ENCODE measurements at places on chromosomes 2 and 18. TPM values are rescaled to one million over a fixed set of nuclear protein-coding genes. Genes with fewer than 3 reads are reported as not detected.

GRCh38 chr2:85385746-85386145 lies 24.4 kb downstream of the CAPG start:
- no peak for DNase-seq

GRCh38 chr18:43590182-43590903 lies 313.1 kb upstream of the SYT4 start:
- DNase-seq, result peak; percentile 51

DNA sequence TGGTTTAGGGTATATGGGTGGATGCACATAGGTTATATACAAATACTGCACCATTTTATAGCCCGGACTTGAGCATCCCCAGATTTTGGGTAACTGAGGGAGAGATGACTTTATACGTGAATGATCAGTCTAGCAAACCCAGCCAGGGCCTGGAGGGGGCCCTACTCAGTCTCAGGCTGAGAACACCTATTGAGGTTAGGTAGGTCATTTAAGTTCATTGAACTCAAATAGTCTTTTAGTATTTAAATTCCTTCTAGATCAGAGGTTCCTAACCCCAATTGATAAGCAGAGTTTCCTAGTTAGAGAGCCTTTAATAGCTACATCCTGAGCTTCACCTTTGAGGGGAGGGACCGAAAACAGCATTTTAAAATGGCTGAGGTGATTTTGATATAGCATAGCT lies 487.0 kb downstream of the DCC start:
- no peak for DNase-seq

DNA sequence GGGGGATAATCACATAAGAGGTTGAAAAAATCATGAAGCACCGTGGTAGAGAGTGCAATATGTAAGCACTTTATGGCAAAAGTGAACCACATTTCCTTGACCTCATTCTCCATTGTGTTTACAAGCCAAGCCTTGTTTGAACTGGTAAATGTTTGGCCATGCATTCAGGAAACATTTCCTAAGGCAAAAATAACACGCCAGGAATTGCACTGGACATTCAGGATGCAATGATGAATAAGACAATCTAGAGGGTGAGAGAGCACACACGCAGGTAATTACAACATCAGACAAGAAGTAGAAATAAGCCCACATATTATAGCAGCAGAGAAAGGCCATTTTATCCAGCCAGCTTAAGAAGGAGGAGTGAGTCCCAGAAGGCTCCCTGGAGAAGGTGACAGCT lies 218.0 kb upstream of the OSR1 start:
- peak; percentile 90 for DNase-seq

DNA sequence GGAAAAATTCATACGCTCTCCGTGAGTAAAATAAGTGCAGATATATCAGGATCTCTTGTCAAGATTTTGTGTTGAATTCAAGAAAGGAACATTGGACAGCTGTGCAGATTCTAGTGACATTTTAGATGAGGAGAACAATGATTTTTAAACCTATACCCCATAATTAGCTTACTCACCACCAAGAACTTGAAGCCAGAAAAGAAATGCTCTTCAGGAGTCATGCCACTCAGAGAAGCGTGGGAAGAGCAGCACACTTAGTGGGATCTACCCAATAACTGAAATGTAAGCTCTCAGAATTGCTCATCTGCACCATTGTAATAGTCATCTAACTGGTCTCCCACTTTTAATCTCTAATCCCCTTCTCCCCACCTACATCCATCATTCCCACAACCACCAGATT lies 9.2 kb upstream of the ERMN start:
- no peak for DNase-seq

GRCh38 chr2:168495524-168495923 lies 39.5 kb downstream of the CERS6 start:
- DNase-seq, result no peak

GRCh38 chr2:23294238-23294637 lies 90.7 kb upstream of the KLHL29 start:
- no peak for DNase-seq

DNA sequence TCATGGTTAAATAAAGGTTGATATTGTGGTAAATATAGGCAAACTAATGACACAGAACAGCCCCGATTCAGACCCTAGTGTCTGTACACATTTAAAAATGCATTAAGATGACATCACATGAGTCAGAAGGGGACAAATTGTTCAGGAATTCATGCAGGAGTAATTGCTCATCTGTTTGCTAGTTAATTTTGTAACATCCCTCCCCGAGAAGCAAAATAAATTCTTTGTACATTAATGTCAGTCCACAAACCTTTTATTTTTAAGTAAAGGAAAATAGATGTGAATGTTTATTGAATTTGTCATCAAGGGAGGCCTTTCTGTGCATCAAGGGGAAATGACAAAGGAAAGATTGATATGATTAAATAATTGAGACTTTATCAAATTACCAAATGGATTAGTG lies 69.9 kb downstream of the SH3BP4 start:
- peak; percentile 64 for DNase-seq

GRCh38 chr2:3487432-3487831 lies 31.9 kb downstream of the ADI1 start:
- DNase-seq, result no peak

DNA sequence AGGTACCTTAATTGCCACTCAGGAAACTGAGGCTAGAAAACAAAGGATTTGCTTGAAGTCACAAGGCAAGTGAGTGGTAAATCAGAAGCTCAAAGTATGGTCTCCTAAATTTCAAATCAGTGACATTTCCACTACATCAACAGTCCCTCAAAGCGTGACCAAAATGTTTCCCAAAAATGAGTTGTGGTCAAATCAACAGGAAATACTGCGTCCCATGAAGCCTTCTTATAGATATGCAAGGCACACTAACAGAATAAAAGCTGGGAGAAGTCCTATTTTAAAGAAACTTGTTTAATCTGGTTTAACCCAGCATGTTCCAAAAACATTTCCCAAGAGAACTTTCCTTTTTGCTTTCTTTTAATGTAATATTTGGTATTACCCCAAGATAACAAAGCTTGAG lies 249.4 kb downstream of the EXOC6B start:
- DNase-seq, result no peak

GRCh38 chr2:229032608-229033234 lies 238.4 kb downstream of the PID1 start:
- DNase-seq, result no peak

GRCh38 chr2:73984203-73984921 lies at the start of gene TET3:
TET3 (plus strand) TSS chr2:73984910; CDS start chr2:73986404, 1,494 bp downstream.
- DNase-seq, result peak; percentile 43

DNA sequence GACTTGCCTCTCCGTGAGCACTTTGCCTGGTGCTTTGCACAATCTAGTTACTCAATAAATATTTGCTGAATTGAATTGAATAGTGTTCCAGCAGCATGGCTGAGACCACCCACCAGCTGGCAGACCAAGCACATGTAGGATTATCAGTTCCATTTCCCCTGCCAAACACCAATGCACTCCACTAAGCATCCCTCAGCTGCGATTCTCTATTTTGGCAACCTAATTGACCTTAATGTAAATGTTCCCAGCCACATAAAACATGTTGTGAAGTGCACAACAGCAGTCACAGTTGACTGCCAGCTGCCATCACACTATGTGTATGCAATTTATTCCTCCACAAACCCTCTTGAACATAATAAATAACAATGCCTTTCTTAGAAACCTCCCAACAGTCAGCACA lies 1879.4 kb upstream of the PIK3C3 start:
- DNase-seq, result no peak

DNA sequence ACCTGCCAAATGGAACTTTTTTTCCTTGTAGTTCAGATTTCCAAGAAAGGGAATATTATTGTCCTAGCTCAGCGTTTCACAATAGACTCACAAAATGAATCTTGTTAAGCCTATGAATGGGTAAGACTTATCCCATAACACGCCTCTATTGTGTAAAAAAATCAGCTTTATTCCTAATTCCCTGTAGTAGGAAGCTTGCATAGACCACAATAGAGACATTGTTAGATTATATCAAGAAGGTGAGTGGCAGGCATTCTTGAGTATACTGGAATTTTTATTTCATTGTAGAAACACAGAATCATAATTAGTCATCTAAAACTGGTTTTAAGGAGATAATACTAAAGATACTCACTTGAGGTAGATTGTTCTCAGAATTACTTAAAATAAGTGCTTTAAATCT lies 46.5 kb upstream of the SLC30A6 start:
- no peak for DNase-seq

- peak; percentile 63 for DNase-seq
Observed at GRCh38 chr2:134736167-134736880, 17.5 kb upstream of the TMEM163 start.

DNA sequence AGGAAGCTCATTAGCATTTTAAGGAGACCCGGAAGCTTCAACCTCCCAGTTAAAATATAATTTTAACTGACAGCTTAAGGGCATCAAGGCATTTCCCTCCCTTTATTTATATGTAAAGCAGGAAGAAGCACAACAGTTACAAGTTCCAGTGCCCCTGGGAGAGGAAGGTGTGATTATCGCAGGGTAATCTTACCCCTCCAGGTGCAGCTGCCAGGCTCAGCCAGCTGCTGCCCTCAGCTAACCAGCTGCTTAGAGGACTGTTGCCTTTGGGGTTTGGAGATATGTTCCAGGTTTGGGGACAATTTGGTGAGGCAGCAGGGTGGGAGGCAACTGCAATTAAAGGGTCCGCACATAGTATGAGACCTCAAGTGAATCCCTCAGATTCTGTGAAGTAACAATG lies 55.3 kb upstream of the SETBP1 start:
- DNase-seq, result no peak

GRCh38 chr18:1593091-1593490 lies 688.4 kb downstream of the ADCYAP1 start:
- peak; percentile 65 for DNase-seq

DNA sequence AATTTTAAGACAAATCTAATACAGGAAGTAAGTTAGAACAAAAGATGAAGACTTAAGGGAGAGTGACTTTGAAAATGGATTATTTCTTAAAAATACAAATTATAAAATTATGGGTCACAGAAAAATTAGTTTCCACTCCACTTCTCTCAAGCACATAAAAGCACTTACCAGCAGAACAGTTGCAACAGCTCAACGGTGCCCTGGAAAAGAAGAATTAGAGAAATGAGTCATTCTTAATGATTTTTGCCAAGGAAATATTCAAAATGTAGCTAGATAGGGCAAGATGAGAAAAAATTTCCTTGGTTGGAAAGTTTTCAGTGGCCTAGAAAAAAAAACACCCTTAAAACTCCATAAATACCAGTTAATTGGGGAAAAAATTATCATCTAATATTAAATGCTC lies 2185.6 kb upstream of the CELF4 start:
- DNase-seq, result no peak

GRCh38 chr2:226159875-226160479 lies 639.6 kb downstream of the IRS1 start:
- no peak for DNase-seq

DNA sequence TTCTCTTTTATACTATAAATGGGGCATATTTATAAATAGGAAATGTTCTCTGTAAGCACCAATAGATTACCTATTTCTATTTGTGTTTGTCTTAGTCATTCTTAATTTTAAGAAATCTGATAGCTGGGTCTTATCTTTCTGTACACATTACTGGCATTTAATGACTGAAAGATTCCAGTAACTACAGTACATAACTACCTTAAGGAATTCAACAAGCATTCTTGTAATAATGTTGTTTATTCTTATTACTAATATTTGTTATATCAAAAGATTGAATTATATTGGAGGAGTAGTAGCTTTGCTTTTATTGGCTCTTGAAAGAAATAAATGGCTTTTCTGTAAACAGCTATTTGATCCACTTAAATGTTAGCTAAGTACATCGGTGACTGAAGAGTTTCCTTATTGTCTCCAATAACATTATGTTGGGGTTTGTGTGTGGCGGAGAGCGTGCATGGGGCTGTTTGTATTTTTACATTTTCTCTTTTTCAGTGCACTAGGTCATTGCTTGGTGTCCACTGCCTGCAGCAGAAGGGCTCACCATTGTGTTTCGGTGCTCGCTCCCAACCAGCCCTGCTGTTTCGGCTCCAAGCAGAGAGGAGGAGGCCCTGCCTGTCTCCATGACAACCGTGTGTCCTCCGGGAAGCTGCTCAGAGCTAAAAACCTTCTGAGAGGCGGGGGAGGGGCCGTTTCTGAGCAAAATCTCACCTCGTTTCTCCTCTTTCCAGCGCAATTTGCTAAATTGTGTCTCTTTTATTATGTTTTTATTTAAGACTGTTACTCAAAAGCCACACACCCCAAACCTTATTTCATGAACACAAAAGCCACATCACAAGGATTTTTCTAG lies 112.5 kb upstream of the SLC38A11 start:
- no peak for DNase-seq

- no peak for DNase-seq
Observed at GRCh38 chr2:240375024-240375645, 60.3 kb upstream of the GPC1 start.

DNA sequence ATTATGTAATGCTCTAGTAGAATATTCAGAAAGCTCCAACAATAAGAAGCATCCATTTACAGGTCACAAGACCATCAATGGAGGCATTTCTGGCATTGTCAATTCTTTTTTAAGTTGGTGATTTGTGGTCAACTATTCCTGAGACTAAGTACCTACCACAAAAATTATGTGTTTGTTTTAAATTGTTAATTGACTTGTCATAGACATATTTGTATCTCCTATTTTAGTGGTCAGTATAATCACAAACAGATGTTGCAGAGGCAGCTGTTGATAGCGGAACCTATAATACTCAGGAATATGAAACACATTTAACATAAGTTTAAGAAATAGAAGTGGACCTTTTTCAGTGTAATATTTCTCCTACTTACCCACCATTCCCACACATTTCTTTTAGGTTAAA lies 430.1 kb downstream of the CCDC85A start:
- no peak for DNase-seq

- no peak for DNase-seq
Observed at GRCh38 chr2:66346231-66346664, 88.7 kb upstream of the MEIS1 start.

- no peak for DNase-seq
Observed at GRCh38 chr2:120748310-120748709, 12.6 kb downstream of the GLI2 start.

DNA sequence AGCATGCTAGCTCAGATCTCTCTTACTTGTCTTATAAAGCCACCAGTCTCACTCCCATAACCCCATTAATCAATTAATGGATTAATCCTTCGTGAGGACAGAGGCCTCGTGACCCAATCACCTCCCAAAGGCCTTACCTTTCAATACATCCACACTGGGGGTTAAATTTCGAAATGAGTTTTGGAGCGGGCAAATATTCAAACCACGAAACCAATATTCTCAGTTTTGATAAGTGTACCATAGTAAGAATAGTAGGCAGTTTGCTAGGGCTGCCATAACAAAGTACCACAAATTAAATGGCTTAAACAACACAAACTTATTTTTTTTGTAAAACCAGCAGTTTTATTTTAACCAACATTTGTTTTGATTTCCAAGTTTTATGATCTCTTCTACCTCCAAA lies 15.2 kb downstream of the HIBCH start:
- no peak for DNase-seq

- no peak for DNase-seq
Observed at GRCh38 chr2:102096103-102096502, 46.4 kb upstream of the IL1R1 start.

CYBRD1 gene
- total RNA-seq, result 8.9 TPM

TOGARAM2 gene
- total RNA-seq, result 0.16 TPM

GALNT5 gene
- not detected for total RNA-seq

IL1R1 gene
- total RNA-seq, result 5.2 TPM

POTEC gene
- not detected for total RNA-seq

LIPG gene
- total RNA-seq, result 57.8 TPM

TPO gene
- not detected for total RNA-seq

REG1B gene
- not detected for total RNA-seq

ABCG5 gene
- not detected for total RNA-seq

OXER1 gene
- not detected for total RNA-seq

SNTG2 gene
- not detected for total RNA-seq

MOGAT1 gene
- total RNA-seq, result not detected

RESP18 gene
- not detected for total RNA-seq

NABP1 gene
- 96.3 TPM for total RNA-seq

KANSL1L gene
- 9.8 TPM for total RNA-seq

RFTN2 gene
- not detected for total RNA-seq
